ENCODE measurements at places on chromosomes 13 and 19.
A peak's percentile ranks its signal among the peaks of the same experiment; 100 is the strongest.

GRCh38 chr19:5706876-5707573, 12.9 kb downstream of the LONP1 start:
- DNase-seq, result no peak

DNA sequence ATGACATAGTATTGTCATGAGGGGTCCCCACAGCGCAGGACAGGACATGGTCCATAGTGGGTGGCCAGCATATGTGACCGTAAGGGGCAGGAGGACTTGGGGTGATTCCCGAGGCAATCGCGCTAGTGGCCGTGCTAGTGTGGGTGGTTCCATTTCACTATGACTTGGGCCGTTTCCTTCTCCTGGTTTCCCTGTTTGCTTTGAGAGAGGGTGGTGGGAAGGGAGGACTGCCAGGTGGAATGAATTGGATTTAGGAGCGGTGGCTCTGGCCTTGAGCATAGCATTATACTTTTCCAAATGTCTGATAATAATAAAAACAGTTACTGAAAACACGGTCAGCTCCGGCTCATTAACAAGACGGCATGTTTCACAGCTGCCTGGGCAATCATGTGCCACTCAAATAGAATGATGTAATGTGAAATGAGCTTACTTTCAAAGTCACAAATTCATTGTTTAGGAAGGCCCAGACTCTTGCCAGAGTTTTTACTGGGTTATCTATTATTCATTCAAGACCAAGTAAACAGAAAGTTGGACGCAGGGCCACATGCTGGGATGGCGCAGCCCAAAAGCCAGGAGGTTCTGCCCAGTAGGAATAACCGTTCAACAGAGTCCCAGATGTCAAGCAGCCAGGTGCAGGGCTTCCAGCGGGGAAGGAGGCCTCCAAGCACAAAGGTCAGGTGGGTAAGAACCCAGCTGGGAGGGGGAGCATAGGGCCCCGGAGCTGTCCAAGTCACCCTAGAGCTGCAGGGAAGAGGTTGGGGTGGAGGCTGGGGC, 19.6 kb upstream of the SLC15A1 start:
- DNase-seq, result no peak

DNA sequence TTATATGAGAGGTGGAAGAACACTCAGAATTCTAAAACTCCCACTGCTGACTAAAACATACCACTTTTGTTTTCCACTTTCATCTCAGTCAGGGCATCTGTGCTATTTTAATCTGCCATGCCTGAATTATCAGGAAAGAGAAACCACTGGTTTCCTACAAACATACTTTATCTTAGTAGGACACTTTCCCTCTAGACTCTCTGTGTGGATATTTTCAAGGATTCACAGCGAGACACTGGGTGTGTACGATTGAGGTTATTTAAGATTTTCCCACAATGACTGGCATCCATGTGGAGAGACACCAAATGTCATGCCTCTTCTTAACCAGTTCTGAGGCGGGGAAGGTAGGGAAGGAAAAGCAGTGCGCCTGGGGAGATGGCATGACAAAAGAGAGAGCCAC, 212.2 kb downstream of the ENOX1 start:
- no peak for DNase-seq

DNA sequence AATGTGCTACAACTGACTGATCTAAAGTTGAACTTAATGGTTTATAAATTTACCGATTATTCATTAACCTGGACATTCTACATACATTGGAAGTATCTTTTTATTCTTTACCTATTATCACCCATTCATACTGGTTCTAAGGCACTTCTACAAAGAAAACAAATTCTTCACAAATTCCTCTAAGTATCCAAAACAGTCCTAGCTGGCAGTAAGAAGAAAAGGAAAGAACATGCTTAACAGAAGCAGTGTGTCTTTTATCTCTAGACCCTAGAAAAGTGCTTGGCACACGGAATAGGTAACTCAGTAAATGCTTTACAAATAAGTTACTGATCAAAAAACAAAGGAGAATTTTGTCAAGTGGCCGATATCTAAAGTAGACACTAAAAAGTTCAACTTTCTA, 32.8 kb downstream of the TSC22D1 start:
- peak; percentile 13 for DNase-seq

- DNase-seq, result peak; percentile 95
Observed at GRCh38 chr19:10230861-10231611, at the start of gene S1PR2. Gene S1PR2 (minus strand): TSS chr19:10231331. CDS start chr19:10224905, 6,426 bp downstream.

GRCh38 chr19:35352177-35352447, 4.4 kb downstream of the FFAR1 start:
- DNase-seq, result no peak

DNA sequence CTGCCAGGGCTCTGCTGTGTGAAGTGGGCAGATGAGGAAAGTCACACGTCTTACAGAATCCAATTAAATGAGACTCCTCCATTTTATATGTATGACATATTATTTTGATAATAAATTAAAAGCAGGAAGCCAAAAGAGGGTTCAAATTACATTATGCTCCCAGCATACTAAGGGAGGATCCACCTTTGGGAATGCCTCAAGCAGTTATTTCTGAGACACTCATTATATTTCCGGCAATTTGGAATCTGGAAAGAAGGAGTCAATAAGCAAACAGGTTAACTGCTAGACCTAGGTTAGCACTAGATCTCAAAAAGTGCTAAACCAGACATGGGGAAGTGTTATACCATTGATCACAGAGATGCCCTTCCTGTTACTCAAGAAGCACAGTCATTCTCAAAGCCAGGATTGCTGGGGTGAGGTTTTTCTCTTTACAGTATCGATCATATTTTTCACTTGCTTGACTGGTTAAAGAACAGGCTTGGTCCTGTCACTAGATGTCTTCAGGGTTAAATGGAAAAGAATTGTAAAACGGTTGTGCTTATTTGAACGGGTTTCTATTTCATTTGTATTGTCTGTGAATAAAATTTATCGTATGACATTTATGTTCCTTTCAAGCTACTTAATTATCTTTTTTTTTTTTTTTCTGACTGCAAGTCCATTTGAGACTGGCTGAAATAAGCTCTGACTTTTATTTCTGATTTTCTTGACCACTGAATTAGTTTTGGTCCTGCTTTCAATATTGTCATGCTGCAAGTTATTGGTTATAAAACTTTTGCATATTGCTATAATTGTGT, 523.2 kb downstream of the KLF12 start:
- DNase-seq, result no peak

DNA sequence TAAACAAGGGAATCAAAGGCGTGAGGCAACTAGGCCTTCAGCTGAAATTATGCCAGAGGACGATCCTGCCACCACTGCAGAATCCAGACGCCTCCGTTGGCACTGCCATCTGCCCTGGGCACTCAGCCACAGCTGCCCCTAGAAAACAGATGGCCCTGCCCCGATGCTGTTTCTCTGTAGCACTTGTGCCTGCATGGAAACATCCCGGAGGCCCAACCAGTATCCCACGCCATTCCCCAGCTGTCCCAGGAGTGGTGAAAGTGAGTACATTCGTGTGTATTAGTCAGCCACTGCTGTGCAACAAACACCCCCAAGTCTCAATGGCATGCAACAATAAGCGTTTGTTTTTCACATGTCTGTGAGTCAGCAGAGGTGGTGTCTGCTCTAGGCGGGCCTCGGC, 8.9 kb upstream of the CRTC1 start:
- DNase-seq, result no peak

- no peak for DNase-seq
Observed at GRCh38 chr13:114013952-114014629, 40.2 kb upstream of the C13orf46 start.

GRCh38 chr19:1361601-1362386, 21.9 kb upstream of the NDUFS7 start:
- DNase-seq, result no peak
